Amniotic stem cell (primary cell): ENCODE measurements at places on chromosomes 6 and 20.

GRCh38 chr20:57089699-57090144 lies 176.7 kb downstream of the BMP7 start:
- no peak for DNase-seq

- no peak for DNase-seq
These were observed 76.8 kb downstream of the HIVEP2 start for GRCh38 chr6:142867988-142868812.

DNA sequence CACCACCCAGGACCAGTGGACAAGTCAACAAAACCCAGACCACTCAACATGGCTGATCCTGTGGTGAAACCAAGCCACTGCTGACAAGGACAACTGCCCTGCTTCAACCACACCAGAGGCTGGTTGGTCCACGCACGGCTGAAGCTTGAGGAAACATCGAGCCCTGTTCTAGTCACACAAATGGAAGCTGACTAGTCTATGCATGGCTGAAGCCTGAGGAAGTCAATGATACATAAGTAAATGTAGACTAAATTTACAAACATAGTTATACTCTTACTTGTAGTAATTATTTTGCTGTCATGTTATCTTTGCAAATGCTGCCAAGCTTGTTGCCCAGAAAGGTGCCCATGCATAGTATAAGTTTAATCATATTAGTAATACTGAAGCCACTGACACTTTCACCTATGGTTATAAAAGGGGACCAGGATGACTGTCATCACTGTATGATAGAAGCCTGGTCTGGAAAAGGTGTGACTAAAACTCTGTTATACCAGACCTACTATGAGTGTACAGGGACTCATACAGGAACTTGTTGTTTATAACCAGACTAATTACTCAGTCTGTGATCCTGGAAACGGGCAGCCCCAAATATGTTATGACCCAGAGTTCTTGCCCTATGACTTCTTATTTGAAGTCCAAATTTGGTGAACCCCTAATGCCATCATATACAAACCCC lies 5.6 kb downstream of the IL22RA2 start:
- no peak for DNase-seq

DNA sequence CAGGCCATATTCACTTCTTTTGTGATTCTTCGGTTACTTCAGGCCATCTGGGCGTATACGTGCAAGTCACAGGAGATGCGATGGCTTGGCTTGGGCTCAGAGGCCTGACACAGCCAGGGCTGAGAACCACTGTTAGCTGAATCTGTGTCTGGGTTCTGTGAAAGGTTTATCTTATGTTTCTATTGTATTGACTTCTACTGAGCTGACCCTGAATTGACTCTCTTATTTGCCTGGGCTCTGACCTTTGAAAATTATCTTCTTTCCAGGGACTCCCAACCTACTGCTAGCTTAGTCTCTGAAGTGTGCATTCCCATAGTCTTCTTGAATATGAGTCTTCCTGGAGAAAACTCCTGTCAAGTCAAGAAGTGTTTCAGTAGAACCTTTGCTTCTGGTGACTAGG lies 226.4 kb upstream of the SOX4 start:
- no peak for DNase-seq

- DNase-seq = no peak
These were observed 18.6 kb downstream of the FYN start for GRCh38 chr6:111854683-111855082.

- peak; percentile 69 for DNase-seq
These were observed 5.1 kb upstream of the ADAM33 start for GRCh38 chr20:3686867-3687321.

- DNase-seq = no peak
These were observed 431.2 kb downstream of the GRIK2 start for GRCh38 chr6:101824551-101825345.

DNA sequence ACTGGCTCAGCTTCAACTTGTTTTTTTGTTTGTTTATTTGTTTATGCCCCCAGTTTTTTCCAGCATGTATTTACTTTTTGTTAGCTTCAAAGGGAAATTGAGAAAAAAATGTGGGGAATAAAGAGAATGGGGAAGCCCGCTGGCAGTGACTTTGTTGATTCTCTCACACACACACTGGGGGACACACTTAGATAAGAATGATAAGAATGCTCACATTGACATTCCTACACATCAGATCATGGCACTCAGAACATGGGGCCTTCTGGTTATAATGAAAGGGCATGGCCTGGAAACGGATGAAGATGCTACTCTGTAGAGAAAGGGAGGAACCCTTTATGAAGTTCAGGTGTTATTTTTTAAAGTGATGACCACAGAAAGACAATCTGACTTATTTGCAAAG lies 15.6 kb upstream of the DAAM2 start:
- no peak for DNase-seq

DNA sequence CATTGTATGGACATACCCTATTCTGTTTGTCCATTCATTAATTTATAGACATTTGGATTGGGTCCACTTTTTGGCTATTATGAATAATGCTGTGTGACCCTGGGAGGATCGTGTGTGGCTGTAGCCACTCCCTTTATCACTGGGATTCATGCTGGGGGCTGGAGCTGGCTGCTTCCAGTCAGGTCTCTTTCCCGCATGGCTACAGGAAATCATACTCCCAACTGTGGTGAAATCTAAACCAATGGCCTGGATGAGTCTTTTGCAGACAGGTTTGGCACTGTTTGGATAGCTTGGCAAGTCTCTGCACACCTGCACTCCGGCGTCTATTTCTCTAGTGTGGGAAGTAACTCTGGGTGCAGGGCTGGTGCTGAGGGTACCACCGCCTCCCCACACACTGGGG lies 80.4 kb downstream of the RIN2 start:
- no peak for DNase-seq

GRCh38 chr6:37528541-37528940 lies 28.8 kb upstream of the CCDC167 start:
- DNase-seq = no peak

GRCh38 chr6:26235302-26235670 lies 129.7 kb upstream of the BTN3A2 start:
- DNase-seq = no peak

DNA sequence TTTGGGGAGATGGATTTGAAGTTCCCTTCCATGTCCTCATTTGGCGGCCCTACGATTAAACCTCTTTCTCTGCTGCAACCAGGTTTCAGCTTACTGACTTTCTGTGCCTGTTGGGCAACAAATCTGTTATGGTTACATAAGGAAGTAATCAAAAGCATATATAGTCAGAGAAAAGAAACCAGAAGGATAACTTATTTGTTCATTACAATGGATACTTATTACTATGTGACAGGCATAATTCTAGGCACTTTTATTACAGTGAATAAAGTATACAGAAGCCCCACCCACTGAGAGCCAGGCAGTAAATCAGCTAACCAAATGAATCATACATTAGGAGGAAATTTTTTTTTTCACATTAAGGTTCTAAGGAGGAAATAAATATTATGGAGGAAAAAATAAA lies 9.6 kb upstream of the TRIM31 start:
- DNase-seq = no peak

GRCh38 chr6:45487645-45488044 lies 109.9 kb upstream of the SUPT3H start:
- DNase-seq = no peak

- peak; percentile 89 for DNase-seq
These were observed at the start of gene DST for GRCh38 chr6:56642366-56643261. Gene DST, minus strand, starts transcription at chr6:56642889.

GRCh38 chr6:148287623-148288333 lies 54.9 kb upstream of the SASH1 start:
- no peak for DNase-seq

DNA sequence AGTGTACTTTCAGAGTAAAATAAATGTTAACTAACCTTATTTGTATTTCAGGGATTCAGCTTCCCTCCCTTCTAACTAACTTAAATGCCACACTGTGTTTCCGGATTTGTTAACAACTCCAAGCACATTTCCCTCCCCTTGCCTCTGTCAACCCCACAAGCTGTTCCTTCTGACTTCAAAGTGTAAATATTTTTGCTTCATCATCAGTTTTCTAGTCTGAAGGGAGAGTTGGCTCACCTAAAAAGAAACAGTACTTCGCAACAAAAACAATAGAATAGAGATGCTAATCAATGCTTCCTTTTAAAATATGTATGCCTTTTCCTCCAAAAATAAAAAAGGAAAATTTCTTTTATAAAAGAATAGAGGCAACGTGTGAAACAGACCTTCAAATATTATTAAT lies 132.6 kb downstream of the THEMIS start:
- DNase-seq = no peak

- DNase-seq = no peak
These were observed 12.0 kb upstream of the RBPJL start for GRCh38 chr20:45294659-45295058.

GRCh38 chr6:136863752-136864151 lies 41.4 kb downstream of the PEX7 start:
- DNase-seq = no peak

- DNase-seq = no peak
These were observed 1.8 kb downstream of the LTB start for GRCh38 chr6:31580438-31580740.

- DNase-seq = no peak
These were observed 327.2 kb downstream of the BCKDHB start for GRCh38 chr6:80433673-80434025.
